Heart left ventricle (tissue), 16 donors: ENCODE measurements at places on chromosomes 5 and 9. TPM values are rescaled to one million over a fixed set of nuclear protein-coding genes. Genes with fewer than 3 reads are reported as not detected.

- no peak for DNase-seq
These were observed 343.7 kb upstream of the KLF4 start for GRCh38 chr9:107833295-107833694.

DNA sequence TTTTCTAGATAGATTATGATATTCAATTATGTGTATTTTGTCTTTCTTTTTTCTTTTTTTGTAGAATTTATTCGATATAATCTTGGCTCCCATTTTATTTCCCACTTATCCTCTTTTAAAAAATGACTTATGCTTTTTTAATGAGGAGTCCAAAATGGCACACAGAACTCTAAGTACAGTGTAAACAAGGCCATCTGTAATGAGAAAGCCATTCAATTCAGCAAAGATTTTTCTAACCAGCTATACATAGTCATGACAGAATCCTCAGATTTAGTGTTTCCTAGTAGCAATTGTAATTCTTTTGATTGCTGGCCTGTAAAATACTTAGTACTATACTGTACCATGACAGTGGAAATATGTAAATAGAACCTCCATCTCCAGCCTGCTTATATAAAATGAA is 651.4 kb downstream of the RAB3C start:
- no peak for DNase-seq

GRCh38 chr9:129143031-129143927 is 32.1 kb downstream of the PTPA start:
- peak; percentile 94 for DNase-seq

GRCh38 chr5:41503310-41503709 is 7.1 kb downstream of the PLCXD3 start:
- no peak for DNase-seq

Gene INSYN2B
- total RNA-seq, result not detected

Gene SPINK5
- 0.19 TPM for total RNA-seq

DNA sequence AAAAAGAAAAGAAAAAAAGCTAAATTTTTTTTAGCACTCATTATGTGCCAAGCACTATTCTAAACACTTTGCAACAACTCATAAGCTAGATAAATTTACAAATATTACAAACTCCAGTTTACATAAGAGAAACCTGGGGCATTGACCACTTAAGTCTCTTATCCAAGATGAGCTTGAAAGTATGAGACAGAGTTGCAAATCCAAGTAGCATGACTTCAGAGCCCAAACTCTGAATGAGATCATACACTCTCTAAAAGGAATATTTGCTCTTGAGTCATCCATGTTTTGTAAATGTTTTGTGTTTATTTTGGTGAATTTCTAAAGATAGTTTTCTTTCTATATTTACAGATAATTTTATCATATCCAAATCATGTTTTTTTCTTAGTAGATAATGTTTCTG is 4.0 kb upstream of the SHOC1 start:
- no peak for DNase-seq

- no peak for DNase-seq
These were observed 22.6 kb upstream of the PHF19 start for GRCh38 chr9:120899490-120900068.

- DNase-seq, result no peak
These were observed 142.2 kb downstream of the SLIT3 start for GRCh38 chr5:169158764-169159163.

GRCh38 chr5:61732369-61732768 is 400.3 kb downstream of the ZSWIM6 start:
- DNase-seq, result no peak

- peak; percentile 10 for DNase-seq
These were observed 60.9 kb downstream of the YTHDC2 start for GRCh38 chr5:113574417-113574816.

Gene SLC34A1
- total RNA-seq, result not detected

- no peak for DNase-seq
These were observed 55.8 kb downstream of the ANXA2R start for GRCh38 chr5:42984307-42984706.

DNA sequence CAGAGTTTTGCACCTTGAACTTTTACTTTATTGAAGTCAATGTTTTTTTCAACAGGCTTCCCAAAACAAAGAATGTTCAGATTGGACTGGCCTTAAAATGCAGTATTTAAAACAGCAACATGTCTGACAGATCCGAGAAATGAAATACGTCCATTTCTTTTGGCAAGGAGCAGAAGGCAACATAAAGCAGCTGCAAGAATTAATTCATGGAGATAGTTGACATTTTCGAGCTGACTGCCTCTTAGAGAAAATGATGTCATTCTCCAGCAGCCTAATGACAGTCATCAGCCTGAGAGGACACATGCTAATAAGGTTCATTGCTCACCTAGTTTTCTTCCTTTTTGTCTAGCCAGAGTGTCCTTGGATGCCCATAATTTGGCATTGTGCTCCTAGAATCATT is 232.2 kb upstream of the SEMA6A start:
- no peak for DNase-seq

DNA sequence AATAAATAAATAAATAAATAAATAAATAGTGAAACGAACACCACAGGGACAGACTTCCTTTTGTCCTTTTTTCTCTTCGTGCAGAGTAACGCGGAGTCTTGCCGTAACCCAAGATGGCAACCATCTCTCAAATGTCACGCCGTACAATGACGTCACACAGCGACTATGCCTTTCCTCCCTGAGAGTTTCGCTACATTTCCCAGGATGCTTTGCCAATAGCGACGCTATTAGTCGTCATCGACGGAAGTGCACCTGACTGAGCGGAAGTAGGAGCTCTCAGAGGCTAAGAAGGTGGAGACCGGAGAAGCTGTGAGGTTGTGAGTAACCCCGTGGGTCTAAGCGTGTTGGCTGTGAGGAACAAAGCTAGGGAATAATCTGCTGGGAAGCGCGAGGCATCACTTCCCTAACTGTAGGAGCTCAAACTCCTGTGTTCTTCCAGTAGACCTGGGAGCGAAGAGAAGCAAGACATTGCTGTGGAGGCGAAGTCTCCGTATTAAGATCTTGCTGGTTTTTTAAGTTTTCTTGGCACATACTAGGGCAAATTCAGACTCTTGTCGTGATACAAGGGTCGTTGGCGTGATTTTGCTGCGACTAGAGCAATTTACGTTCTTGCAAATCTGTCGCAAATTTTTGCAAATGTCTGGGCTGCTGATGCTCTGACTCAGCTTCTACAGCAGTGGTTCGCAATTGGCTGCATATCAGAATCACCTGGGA is at the start of gene TTC1:
TSS of gene TTC1 (plus strand) at position 263 of the 714 bp plus-strand sequence. CDS start 1,390 bp downstream, outside the sequence.
- peak; percentile 98 for DNase-seq

Gene FAM221B
- total RNA-seq, result not detected

Gene CCDC192
- total RNA-seq, result not detected

DNA sequence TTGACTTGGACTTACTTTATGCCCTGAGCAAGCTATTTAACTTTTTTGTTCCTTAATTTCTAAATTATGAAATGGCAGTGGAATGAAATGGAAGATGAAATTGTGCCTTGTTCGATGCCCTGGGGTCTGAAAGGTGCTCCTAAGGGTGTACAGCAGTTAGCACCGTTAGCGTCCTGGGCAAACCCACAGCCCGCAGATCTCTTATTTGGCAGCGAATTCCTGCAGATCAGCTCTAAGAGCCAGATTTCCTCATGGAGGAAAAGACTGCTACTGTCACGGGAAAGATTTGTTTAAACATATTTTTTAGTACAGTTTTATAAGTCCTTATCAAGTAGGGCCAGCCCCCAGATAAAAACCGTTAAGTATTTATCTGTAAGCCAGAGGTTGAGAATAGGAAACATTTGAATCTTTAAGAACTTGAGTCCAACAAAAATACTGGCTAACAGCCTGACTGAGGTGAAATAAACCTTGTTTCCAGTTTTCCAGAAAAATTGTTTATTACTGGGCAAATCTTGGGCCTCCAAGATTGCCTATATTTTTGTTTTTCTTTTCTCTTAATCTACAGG is 216.5 kb upstream of the DMRT1 start:
- DNase-seq, result no peak

GRCh38 chr5:178234750-178235587 is 2.4 kb upstream of the PHYKPL start:
- DNase-seq, result peak; percentile 86

DNA sequence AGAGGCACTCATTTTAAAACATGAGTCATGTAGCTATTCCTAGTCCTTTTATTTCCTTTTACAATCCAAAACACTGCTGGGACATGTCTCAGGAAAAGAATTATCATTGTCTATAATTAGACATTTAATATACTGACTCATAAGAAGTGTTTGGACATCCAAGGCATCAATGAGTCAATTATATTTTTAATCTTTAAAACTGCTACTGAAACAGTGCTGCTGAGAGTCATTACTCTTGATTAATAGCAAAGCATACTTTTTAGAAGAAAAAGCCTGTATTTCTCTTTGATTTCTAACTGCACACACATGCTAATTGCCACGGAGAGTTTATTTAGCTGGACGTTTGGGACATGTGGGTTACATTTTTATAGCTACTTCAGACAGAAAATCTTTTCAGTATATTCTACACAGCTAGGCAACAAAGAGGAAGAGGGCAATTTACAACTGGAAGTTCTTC is 1249.0 kb upstream of the CDH18 start:
- no peak for DNase-seq

DNA sequence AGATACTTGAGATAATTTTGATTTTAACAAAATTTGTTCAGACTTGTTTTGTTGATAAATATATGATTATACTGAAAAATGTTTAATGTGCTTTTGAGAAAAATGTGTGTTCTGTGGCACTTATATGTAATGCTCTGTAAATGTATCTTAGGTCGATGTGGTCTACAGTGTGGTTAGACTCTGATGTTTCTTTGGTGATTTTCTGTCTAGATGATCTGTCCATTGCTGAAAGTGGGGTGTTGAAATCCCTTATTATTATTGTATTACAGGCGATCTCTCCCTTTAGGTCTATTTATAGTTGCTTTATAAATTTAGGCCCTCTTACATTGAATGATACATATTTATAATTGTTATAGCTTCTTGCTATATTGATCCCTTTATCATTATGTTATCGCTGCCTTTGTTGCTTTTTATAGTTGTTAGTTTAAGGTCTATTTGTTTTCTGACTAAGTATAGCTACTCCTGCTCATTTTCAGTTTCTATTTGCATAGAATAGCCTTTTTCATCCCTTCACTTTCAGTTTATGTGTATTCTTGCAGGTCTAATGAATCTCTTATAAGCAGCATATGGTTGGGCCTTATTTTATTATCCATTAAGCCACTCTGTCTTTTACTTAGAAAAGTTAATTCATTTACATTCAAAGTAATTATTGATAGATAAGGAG is 124.3 kb downstream of the MRPS30 start:
- no peak for DNase-seq

Gene ARL10
- 8.1 TPM for total RNA-seq

GRCh38 chr9:129102791-129103594 is 7.6 kb downstream of the CRAT start:
- DNase-seq, result peak; percentile 33

Gene ISOC1
- 85.0 TPM for total RNA-seq

DNA sequence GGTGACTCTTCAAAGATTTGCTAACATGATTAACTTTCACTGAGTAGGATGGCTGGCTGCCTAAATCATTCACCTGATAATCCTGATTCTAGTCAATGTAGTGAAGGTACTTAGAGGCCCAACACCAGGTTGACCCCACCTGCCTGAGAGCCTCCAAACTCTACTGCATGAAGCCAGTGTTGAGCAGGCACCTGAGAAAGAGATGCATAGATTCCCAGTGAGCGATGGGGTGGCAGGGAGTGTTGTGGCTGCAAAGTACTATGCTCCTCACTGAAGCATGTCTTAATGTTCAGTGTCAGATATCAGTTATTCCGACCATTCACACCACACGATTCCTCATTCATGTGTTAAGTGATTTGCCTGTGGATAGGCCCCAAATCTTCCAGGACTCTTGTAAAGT is 804.4 kb downstream of the TLE4 start:
- DNase-seq, result no peak

GRCh38 chr9:121727295-121728020 is 76.0 kb downstream of the DAB2IP start:
- DNase-seq, result peak; percentile 64

DNA sequence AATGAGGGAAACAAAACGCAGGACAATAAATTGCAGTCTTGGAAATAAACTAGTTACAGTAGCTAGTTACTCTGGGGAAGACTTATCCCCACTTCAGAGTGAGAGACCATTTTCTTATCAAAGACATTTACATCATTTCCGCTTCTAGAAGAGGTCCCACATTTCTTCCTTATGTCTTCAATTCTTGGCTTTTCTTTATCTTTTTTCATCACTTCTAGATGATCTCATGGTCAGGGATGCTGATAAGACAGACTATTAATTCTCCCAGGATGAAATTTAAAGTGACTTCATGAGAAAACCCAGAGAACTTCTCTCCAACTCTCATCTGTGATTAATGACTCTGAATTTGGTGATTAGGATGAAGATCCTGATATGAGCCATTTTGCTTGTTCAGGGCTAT is 229.1 kb downstream of the MTRR start:
- no peak for DNase-seq

GRCh38 chr5:148853868-148854267 is 27.5 kb downstream of the ADRB2 start:
- no peak for DNase-seq

Gene IL5
- not detected for total RNA-seq

DNA sequence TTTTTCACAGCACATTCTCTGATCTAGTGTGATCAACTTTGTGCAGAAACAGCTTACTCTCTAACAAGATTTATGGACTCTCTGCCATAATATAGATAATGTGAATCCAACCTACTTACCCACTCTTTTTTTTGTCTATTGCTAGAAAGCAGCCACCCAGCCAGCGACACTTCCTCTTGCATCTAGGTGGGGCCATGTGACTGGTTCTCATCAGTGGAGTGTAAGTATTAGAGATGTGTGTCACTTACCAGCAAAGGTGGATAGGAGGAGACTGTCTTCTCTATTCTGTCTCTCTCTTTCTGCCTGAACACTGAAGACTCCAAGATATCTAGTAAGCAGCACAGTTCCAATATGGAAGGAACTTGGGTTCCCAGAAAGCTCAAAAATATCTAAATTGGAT is 174.8 kb downstream of the MCTP1 start:
- DNase-seq, result no peak

DNA sequence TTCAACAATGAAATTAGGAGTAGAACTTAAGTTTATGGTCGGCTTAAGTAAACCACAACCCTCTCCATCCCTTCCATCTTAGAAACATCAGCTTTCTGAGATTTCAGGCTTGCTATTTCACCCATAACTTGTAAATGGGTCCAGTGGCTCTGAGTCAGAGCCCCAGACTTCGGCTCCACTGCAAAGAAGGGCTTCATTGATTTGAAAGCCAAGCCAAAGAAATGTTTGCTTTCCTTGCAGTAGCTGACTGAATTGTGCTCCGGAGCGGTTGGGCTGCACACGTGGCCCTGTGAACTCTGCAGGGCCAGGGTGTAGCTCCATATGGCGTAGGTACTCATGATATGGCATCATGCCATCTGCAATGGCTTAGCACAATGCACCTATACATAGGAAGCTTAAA is 57.0 kb downstream of the NREP start:
- no peak for DNase-seq

DNA sequence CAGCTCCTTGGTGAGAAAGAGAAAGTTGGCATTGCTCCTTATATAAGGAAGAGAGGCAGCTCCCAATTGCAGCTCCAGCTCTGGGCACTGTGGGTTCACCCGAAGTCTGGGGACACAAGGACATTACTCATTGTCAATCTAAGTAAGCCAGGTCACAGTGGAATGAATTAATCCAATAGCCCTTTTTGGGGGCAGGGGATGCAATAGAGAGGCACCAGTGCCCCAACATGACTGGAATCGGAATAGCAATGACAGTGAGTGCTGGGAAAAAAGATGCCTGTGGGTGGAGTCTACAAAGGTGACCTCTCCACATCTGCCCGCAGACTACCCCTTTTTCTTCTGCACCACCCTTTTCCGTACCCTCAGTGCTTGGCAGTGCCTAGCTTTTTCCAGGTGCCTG is 11.1 kb upstream of the NEUROG1 start:
- DNase-seq, result no peak
